NCI-H1694 treated with DMSO at 0.1 percent for 48 hours (cell line): ENCODE measurements at places on chromosomes 4 and X.

DNA sequence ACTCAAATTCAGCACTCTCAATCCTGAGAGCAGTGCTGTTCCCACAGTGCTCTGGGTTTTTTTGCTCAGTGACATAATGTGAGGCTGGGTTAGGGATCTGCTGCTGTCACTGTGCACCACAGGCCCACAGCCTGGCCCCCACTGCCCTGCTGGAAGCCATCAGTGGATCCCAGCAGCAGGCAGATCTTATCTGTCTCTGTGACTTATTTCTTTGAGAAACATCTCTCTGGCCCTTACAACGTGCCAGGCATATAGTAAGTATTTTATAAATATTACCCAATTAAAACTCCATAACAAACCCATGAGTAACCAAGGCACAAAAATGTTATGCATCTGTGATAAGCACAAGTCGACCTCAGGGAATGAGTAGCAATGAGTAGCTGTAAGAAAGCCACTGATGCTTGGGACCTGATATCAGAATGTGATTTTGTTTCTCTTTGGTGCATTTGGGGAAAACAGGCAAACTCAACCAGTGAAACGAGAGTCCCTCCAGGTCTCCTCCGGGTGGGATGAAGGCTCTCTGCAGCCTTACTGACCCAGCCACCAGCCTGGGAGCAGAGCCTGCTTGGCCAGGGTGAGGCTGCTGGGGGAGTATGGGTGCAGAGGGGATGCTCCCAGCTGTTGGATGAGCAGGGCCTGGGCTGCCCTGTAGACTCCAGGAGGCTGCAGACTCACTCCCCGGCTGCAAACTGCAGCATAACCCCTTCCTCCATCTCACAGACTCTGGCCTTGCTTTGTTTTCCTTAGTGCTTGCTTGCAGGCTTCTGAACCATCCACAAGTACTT lies 172.7 kb upstream of the LNX1 start:
- no peak for DNase-seq

GRCh38 chrX:83759872-83760271 lies 101.1 kb upstream of the CYLC1 start:
- DNase-seq: peak; percentile 1

GRCh38 chr4:183966371-183966770 lies 61.3 kb downstream of the STOX2 start:
- no peak for DNase-seq

DNA sequence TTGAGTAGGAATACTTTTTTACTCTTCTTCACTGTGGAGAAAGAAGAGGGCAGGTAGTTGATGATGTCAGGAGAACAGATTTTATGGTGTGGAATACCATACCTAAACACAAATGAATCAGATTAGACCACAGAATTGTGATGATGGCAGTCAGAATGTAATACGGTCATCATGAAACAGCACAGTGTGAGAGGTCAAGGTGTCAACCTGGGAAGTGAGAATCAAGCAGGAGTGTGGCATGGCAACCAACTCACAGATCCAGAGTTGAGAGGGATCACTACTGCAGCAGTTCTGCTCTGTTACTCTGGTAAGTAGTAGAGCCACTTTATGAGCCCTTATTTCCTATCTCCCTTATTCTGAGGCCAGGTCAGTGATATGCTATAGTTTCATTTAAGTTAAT lies 27.7 kb downstream of the METTL14 start:
- DNase-seq: no peak

GRCh38 chrX:15505101-15505500 lies 4.5 kb downstream of the BMX start:
- DNase-seq: no peak

DNA sequence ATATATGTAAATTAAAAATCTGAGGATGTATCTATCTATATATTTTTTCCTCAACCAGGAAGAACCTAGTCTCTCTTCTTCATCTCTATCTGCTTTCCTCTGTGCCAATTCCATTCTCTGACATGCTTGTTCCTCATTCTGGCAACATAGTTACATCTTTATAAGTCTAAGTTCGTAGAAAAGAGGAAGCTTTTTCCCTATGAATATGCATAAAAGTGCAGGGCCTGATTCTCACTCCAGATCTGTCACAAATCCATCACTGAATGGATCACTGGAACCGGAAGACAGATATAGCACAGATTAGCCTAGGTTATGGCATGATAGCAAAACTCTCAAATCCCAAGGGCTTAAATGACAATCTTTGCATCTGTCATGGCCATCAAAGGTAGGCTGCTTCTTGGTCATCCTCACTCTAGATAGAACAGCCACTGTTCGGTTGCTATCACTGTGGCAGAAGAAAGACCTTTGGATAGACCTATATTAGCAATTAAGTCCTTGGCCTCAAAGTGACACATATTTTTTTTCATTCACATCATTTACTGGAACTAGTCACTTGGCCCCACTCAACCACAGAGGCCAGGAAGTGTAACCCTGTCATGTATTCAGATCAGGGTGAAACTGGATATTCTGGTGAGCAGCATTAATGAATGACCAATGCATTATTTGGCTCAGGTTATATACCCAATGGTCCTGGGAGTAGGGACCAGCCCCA lies 22.2 kb downstream of the DTHD1 start:
- DNase-seq: no peak

GRCh38 chrX:72125331-72126047 lies 6.2 kb downstream of the RTL5 start:
- no peak for DNase-seq

DNA sequence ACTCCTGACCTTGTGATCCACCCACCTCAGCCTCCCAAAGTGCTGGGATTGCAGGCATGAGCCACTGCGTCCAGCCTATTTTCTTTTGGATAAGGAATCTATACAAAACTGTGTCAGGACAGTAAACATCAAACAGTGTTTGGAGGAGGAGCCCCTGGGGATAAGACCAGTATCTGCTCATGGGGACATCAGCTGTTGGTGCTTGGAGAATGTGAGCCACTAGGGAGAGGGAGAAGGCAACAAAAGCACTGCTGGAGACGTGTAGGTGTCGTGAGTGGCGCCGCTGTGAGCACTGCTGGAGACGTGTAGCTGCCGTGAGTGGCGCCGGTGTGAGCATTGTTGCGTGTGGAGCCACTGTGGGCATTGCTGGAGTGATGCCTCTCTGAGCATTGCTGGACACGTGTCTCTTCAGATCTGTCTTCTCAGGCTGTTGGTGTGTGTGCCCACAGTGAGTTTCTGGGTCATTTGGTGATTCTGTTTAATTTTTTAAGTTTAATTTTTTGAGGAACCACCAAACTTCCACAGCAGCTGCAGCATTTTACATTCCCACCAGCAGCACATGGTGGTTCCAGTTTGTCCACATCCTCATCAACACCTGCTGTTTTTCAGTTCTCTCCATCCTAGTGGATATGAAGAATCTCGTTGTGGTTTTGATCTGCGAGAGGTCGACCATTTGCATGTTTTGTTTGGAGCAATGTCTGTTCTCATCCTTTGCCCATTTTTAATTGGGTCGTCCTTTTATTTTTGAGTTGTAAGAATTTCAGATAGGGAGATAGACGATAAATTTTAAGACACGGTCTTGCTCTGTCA lies 19.0 kb downstream of the DGKQ start:
- no peak for DNase-seq

DNA sequence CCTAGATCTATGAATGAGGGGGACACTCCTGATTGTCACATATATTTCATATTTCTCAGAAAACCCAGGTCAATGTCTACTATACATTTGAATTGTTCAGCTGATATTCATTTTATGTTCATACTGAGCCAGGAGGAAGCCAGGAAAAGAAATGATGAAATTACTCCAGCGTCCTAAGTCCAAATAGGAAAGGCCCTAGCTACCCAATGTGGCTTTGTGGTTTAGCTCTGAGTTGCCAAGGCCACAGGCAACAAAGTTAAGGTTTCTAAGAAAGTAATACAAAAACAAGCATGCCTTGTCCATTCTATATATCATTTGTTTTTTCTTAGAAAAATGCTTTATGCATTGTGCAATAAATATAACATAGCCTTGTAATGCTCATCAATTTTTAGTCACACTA lies 4.5 kb upstream of the CSN2 start:
- DNase-seq: no peak

GRCh38 chr4:72994670-72995069 lies 74.8 kb downstream of the COX18 start:
- DNase-seq: no peak

- no peak for DNase-seq
These were observed 2.9 kb upstream of the UNC5C start for GRCh38 chr4:95551653-95552052.

- no peak for DNase-seq
These were observed 48.8 kb upstream of the SHOX start for GRCh38 chrX:581720-582298.

- no peak for DNase-seq
These were observed 270.6 kb upstream of the GK2 start for GRCh38 chr4:79678472-79679202.

DNA sequence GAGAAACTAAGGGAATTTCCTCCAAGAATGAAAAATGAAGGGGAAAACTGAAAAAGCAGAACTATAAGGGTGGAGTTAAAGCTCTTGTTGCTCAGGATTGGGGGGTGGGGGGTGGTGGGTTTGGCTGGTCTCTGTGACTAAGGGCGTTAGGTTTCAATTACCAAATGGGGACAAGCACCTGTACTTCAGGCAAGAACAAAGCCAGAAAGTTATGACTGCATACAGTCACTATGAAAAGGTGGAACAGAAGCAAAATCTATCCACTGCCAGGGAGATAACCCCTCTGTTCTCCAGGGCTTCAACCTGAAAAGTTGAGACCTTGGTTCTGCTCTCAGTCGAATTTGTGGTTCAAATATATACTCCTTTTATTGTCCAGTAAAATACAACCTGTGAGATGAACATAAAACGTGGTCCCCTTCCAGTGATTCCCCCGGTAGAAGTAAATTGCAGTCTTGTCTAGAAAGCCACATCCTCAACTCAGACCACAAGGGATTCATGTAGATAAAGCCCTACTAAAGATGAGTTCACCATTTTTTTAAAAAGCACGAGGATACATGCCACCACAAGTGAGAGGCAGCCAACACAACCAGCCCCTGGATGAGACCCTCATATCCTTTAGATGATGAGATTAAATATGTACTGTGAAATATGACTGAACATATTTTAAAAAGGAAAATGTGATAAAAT lies 257.1 kb upstream of the RPS6KA3 start:
- no peak for DNase-seq

GRCh38 chr4:85861064-85861765 lies 386.3 kb downstream of the ARHGAP24 start:
- no peak for DNase-seq

DNA sequence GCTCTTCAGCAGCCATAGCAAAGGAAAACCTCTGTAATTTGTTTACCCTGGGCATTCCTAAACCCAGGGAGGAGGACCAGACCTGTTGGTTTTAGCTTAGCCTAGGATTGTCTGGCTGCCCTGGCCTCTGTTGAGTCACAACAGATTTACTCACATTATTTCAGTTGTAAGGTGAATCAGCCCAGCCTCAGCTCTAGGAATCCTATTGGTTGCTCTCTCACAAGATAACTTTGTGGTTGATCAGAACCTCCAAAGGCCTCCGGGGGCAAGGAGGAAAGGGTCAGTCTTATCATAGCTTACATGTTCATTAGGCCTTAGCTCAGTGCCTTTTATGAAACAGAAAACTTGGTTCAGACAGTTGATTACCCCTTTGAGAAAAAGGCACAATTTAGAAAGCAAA lies 41.0 kb downstream of the PDK3 start:
- no peak for DNase-seq

DNA sequence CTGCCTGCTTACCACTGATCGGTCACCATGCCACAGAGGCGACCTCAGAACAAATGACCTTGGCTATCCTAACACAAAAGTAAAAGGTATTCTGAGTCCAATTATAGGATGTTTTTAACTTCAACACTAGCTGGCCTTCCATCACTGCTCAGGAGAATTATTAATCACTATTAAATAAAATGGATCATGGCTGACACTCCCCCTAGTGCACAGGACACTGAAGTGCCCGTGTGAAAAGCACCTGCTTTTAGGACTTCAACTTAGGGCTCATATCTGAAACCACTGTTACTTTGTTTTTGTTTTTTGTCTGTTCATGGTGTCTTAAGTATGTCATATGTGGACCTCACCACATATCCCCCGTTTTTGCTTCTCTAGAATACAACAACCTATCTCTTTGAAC lies 33.9 kb downstream of the STX18 start:
- no peak for DNase-seq

DNA sequence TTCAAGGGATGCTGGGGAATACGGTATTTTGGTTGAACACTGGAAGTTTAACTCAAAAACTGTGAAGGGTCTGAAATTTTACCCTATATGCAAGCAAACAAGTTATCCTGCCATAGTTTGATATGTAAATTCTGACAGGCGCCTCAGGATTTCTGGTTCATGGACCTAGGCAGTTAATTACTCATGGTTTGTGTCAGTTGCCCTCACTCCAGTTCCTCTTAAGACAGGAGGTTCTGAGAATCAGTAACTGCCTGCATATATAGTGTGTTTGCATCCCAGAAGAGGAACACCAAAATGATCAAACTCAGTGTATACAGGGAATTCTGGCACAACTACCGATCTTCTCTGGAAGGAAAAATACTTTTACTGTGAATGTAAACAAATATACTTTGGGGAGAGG lies 360.4 kb upstream of the NWD2 start:
- DNase-seq: no peak

- DNase-seq: no peak
These were observed 95.3 kb upstream of the IL1RAPL1 start for GRCh38 chrX:28491941-28492340.

DNA sequence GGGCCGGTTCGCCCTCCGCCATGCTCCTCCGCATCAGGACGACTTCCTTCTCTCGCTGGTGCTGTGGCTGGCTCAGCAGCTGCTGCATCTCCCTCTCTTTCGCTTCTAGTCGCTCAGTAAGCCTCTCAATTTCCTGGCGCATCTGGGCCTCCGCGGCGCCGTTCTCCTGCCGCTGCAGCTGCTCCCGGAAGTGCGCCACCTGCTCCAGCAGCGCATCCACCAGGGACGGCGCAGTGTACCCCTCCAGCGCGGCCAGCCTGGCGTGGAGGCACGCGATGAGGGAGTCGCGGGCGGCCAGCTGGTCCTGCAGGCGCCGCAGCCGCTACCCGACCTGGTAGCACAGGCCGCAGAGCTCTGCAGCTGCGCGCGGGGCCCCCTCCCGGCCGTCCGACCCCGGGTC lies 97.4 kb upstream of the MED14 start:
- DNase-seq: no peak
